Effector memory CD4-positive, alpha-beta T cell (primary cell): ENCODE measurements at places on chromosomes 12 and 14.

DNA sequence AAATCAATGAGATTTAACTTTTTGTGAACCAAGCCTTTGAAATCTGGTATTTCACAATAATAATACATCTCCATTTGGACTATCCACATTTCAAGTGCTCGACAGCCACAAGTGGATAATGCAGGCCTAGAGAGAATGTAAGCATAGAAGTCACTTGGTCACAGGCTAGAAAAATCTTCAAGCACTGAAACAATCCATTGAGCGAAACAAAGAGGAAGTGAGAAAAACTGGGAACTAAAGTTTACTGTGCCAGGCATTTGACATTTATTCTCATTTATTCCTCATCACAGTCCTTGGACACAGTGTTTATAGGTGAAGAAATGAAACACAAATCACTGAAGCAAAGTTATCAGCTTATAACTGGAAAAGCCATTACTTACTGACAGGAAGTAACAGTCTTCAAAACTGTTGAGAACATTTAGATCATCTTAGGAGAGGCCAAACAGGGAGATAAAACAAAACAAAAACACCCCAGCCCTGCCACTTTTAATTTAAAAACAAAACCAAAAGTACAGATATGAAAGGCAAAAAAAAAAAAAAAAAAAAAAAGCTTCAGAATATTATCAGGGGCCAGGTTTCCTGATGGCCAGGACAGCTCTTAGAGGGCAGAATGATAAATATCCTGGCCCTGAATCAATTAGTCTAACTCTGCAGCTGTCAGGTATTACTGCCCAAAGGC is 29.2 kb downstream of the GNS start:
- H3K4me3 ChIP-seq, result no peak overlapping the region
- peaks cover 12% of the 10 kb centered on the region for H3K4me1 ChIP-seq
- no peak overlapping the region for H3K27ac ChIP-seq
- no peak for DNase-seq
- no peaks in the 10 kb centered on the region for H3K27me3 ChIP-seq

DNA sequence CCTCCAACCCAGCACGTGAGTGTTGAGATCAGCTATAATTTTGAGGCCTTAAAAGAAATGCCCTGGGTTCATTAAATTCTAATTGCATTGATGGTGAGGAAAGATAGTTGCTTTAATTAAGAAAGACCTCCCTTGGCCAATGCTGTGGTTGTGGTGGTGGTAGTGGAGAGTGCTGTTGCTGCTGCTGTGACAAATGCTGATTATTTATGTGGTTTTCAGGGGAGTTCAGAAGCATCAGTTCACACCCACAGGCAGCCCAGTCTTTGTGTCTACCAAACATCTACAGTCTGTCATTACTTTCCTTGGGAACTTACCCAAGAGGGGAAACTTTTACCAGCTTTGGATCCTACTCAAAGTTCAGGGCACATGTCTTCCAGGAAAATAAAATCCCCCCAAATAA is 178.4 kb upstream of the PARP11 start:
- no peaks in the 10 kb centered on the region for H3K4me1 ChIP-seq
- no peak overlapping the region for H3K4me3 ChIP-seq
- H3K27me3 ChIP-seq, result no peaks in the 10 kb centered on the region
- DNase-seq, result no peak

- peak overlapping the region; percentile 96 for H3K4me3 ChIP-seq
- no peaks in the 10 kb centered on the region for H3K27me3 ChIP-seq
- no peaks in the 10 kb centered on the region for H3K36me3 ChIP-seq
- DNase-seq, result no peak
- peak overlapping the region; percentile 97 for H3K27ac ChIP-seq
Observed at GRCh38 chr12:111407377-111408115, 1.8 kb downstream of the SH2B3 start.

DNA sequence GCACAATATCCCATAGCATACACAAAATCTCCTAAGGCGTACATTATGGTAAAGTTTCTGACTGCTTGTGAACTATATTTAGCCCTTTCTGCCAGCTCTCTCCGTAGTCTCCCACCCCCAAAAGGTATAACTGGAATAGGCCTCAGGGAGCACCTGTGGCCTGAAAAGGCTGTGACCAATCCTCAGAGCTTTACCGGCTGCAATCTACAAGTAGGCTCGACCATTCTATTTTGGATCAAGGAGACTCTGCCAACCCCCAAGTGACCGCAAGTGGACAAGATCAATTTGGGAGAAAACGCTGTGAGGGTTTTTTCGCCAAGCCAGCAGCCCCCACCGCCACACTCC is 1.2 kb downstream of the PPTC7 start:
- no peaks in the 10 kb centered on the region for H3K27me3 ChIP-seq
- peak overlapping the region; percentile 82 for H3K4me3 ChIP-seq
- H3K36me3 ChIP-seq, result no peaks in the 10 kb centered on the region
- peaks cover 46% of the 10 kb centered on the region for H3K4me1 ChIP-seq

DNA sequence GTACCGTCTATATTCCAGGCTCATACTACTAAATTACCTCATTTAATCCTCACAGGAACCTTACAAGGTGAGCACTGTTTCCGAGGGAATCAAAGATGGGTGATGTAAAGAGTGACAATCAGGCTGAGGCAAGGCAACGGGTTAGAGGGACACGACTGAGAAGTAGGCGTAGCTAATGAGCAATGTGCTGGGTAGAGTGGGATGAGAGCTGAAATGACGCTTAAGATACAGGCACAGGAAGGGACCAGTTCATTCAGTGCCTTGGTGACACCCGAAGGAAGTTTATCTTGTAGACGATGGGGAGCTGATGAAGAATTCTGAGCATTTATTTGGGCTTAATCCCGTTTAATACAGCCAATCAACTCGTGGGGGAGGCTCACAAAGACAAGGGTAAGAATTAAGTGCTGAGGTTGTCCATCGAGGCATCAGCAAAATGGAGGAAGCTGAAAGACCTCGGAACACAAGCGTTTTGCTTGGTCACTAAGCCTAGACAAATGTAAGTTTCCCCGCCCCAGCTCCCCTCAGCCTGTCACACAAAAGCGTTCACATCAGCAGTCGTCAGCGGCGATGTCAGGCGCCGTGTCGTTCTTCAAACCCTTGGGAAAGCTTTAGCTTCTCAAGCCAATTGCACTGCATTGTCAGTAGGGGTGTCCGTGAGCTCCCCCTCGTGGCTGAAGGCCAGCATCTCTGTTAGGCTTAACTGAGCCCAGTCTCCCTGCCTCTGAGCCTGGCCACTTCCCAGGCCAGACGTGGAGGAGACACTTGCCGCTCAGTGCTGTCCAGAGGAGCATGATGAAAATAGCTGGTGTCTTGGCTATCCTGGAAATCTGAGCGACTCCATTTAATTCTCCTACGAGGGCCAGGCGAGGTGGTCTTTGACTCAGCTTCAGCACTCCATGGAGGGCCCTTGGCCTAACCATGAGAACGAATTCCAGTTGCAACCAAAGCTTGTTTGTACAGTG is 288.5 kb upstream of the G2E3 start:
- no peaks in the 10 kb centered on the region for H3K4me1 ChIP-seq
- DNase-seq, result peak; percentile 1
- H3K36me3 ChIP-seq, result no peaks in the 10 kb centered on the region
- peaks cover 8% of the 10 kb centered on the region for H3K27me3 ChIP-seq
- H3K27ac ChIP-seq, result no peak overlapping the region

DNA sequence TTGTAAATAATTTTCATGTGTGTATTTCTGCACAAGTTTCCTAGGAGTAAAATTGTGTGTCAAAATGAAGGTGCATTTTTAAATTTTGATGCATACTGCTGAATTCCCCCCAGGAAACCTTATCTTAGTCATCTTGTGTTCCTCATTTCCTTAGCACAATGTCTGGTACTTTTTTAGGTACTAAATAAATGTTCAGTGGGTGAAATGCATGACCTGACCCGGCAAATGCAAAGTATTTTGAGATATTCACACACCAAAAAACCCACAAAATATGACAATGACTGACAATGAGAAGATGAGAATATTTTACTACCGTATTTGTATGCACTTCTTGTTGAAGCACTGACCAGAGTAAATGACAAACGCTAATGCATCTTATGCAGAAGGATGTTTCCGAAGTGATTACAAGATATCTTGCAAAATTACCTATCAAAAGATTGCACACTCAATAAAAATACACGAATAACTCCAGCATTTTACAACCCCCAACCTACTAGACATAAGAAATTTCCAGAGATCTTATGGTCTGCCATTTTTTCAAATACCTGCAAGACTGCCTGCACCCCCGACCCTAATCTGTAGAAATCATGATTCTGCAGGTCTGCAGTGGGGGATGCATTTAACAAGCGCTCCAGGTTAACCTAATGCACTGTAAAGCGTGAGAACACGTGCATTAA is 895 bp upstream of the PRKAB1 start:
- DNase-seq, result no peak
- H3K27ac ChIP-seq, result peak overlapping the region; percentile 83
- H3K27me3 ChIP-seq, result no peaks in the 10 kb centered on the region

DNA sequence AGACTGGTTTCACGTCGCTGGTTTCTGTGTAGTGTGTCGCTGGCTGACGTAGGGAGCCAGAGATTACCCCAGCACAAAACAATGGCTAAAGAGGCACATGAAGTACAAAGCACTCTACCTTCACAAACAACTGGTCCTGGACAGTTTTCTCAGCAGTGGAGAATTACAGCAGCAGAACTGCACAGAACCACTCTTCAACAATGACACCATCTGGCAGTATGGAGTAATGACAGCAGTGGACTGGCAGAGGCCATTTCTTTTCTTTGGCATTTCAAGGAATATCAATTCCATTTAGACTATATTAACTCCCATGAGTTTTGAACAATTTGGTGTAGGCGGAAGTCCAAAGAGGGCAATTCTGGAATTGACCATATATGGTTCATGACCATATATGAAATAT is 1074.1 kb downstream of the AACS start:
- H3K4me1 ChIP-seq, result no peaks in the 10 kb centered on the region
- no peak overlapping the region for H3K4me3 ChIP-seq
- no peak for DNase-seq
- H3K27me3 ChIP-seq, result no peaks in the 10 kb centered on the region
- no peaks in the 10 kb centered on the region for H3K36me3 ChIP-seq

- peak overlapping the region; percentile 10 for H3K4me3 ChIP-seq
- H3K36me3 ChIP-seq, result no peaks in the 10 kb centered on the region
- no peak overlapping the region for H3K27ac ChIP-seq
- peaks cover 5% of the 10 kb centered on the region for H3K27me3 ChIP-seq
- H3K4me1 ChIP-seq, result peaks cover 6% of the 10 kb centered on the region
Observed at GRCh38 chr14:74217672-74218448, 21.4 kb upstream of the VSX2 start.

DNA sequence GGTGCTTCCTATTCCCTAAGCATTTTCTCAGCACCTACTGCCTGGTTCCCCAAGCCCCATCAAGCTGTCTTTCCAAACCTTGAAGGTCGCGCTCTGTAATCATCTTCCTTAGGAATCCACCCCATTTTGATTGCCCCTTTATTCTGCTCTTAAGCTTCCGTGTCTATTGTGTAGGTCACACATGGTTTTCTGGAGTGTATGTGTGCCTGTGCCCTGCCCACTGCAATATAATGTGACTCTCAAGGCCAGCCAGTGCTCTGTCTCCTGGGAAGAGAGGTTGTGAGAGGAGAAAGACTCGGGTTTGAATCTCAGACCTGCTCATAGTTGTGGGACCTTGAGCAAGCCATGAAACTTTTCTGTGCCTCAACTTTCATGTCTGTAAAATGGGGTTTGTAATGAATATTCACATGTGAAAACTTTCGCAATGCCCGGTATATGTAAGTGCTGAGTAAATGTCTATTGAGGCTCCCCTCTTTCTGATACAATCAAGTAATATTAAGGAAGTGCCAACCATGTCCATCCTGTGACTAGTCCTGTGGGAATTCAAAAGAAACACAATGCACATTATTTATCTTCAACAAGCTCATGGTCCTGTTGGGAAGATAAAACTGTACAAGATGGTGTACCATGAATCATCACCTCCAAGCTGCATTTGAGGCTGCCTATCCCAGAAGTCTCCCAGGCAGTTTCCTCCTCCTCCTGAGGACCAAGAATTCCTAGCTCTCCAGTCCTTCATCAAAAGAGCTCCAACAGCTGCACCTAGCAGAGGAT is 774 bp upstream of the KRT75 start:
- no peak overlapping the region for H3K27ac ChIP-seq
- H3K27me3 ChIP-seq, result no peaks in the 10 kb centered on the region
- no peaks in the 10 kb centered on the region for H3K36me3 ChIP-seq
- no peak overlapping the region for H3K4me3 ChIP-seq

GRCh38 chr12:11133816-11134215 is 628 bp downstream of the TAS2R30 start:
- no peaks in the 10 kb centered on the region for H3K4me1 ChIP-seq
- no peaks in the 10 kb centered on the region for H3K36me3 ChIP-seq

GRCh38 chr12:80353254-80353653 is 90.8 kb upstream of the PTPRQ start:
- H3K36me3 ChIP-seq, result no peaks in the 10 kb centered on the region
- no peaks in the 10 kb centered on the region for H3K27me3 ChIP-seq
- no peak for DNase-seq
- no peak overlapping the region for H3K4me3 ChIP-seq

GRCh38 chr14:37133284-37133913 is 39.0 kb downstream of the SLC25A21 start:
- no peaks in the 10 kb centered on the region for H3K4me1 ChIP-seq
- no peak for DNase-seq
- no peaks in the 10 kb centered on the region for H3K27me3 ChIP-seq
- no peak overlapping the region for H3K27ac ChIP-seq
- H3K36me3 ChIP-seq, result no peaks in the 10 kb centered on the region

- no peaks in the 10 kb centered on the region for H3K27me3 ChIP-seq
- no peak for DNase-seq
- no peak overlapping the region for H3K4me3 ChIP-seq
- no peak overlapping the region for H3K27ac ChIP-seq
Observed at GRCh38 chr12:75825686-75826085, 205.9 kb downstream of the PHLDA1 start.

- H3K27ac ChIP-seq, result peak overlapping the region; percentile 68
- H3K4me1 ChIP-seq, result peaks cover 48% of the 10 kb centered on the region
- no peaks in the 10 kb centered on the region for H3K27me3 ChIP-seq
- peaks cover 13% of the 10 kb centered on the region for H3K36me3 ChIP-seq
- peak; percentile 23 for DNase-seq
Observed at GRCh38 chr12:120110550-120111501, 5.7 kb downstream of the RAB35 start.

- DNase-seq, result no peak
- H3K4me3 ChIP-seq, result no peak overlapping the region
- H3K36me3 ChIP-seq, result no peaks in the 10 kb centered on the region
- no peaks in the 10 kb centered on the region for H3K27me3 ChIP-seq
Observed at GRCh38 chr14:88043529-88044443, 38.9 kb downstream of the GPR65 start.

- H3K36me3 ChIP-seq, result no peaks in the 10 kb centered on the region
- no peaks in the 10 kb centered on the region for H3K4me1 ChIP-seq
- no peak overlapping the region for H3K27ac ChIP-seq
- no peak for DNase-seq
- no peaks in the 10 kb centered on the region for H3K27me3 ChIP-seq
Observed at GRCh38 chr12:75728826-75729225, 217.4 kb upstream of the KRR1 start.

- no peak overlapping the region for H3K4me3 ChIP-seq
- no peaks in the 10 kb centered on the region for H3K4me1 ChIP-seq
- H3K27me3 ChIP-seq, result no peaks in the 10 kb centered on the region
- DNase-seq, result no peak
Observed at GRCh38 chr12:64098709-64099354, 123.3 kb downstream of the KICS2 start.
